ENCODE measurements at places on chromosomes 16 and 17. TPM values are rescaled to one million over a fixed set of nuclear protein-coding genes. Genes with fewer than 3 reads are reported as not detected.

GRCh38 chr17:10042589-10043244 lies 137.6 kb upstream of the RCVRN start:
- DNase-seq: no peak
- no peaks in the 10 kb centered on the region for H3K27me3 ChIP-seq
- no peaks in the 10 kb centered on the region for H3K36me3 ChIP-seq
- H3K4me1 ChIP-seq: no peaks in the 10 kb centered on the region
- no peak overlapping the region for H3K4me3 ChIP-seq

DNA sequence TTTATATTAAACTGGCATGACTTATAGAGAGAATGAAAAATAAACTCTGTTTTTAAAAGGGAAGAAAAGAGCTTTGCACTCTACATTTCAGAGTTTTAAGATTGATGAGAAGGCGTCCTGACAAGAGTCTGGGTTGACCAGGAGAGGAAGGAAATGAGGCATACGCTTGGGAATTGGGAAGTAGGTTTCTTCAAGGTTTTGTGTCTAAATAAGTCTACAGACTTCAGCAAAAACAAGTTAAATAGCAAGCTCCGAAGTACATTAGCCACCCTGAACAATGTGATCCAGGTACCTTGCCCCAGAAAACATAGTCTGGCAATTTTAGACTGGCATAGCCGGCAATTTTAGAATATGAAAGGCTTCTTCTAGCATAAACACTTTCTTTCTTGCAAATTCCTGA lies 28.5 kb upstream of the CCDC182 start:
- no peak for DNase-seq
- H3K27ac ChIP-seq: no peak overlapping the region
- H3K4me3 ChIP-seq: no peak overlapping the region
- H3K4me1 ChIP-seq: no peaks in the 10 kb centered on the region

DNA sequence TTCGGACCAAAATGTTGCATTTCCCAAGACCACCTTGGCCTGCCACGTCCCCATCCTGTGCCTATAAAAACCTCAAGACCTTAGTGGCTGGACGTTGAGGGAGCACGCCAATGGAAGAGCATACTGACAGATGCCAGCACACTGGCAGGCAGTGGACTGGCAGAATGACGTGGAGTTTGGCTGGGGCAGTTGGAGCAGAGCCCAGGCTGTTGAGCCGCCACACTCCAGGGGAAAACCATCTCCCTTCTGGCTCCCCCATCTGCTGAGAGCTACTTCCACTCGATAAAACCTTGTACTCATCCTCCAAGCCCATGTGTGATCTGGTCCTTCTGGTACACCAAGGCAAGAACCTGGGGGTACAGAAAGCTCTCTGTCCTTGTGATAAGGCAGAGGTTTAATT lies 494.1 kb downstream of the CDH11 start:
- no peak overlapping the region for H3K4me3 ChIP-seq
- H3K36me3 ChIP-seq: no peaks in the 10 kb centered on the region
- DNase-seq: no peak
- no peaks in the 10 kb centered on the region for H3K27me3 ChIP-seq

LSM12 gene
- total RNA-seq: 32.9 TPM

WFDC1 gene
- 9.7 TPM for total RNA-seq

- H3K27ac ChIP-seq: no peak overlapping the region
- no peak for DNase-seq
- no peaks in the 10 kb centered on the region for H3K27me3 ChIP-seq
These were observed 6.9 kb downstream of the MYO19 start for GRCh38 chr17:36527621-36528250.

GRCh38 chr17:79027925-79028491 lies 4.0 kb downstream of the C1QTNF1 start:
- H3K27me3 ChIP-seq: peaks cover 5% of the 10 kb centered on the region
- peak; percentile 76 for DNase-seq

GRCh38 chr17:32870969-32871368 lies 6.0 kb downstream of the MYO1D start:
- peak overlapping the region; percentile 28 for H3K27ac ChIP-seq
- no peaks in the 10 kb centered on the region for H3K36me3 ChIP-seq
- DNase-seq: no peak
- peaks cover 18% of the 10 kb centered on the region for H3K4me1 ChIP-seq

DNA sequence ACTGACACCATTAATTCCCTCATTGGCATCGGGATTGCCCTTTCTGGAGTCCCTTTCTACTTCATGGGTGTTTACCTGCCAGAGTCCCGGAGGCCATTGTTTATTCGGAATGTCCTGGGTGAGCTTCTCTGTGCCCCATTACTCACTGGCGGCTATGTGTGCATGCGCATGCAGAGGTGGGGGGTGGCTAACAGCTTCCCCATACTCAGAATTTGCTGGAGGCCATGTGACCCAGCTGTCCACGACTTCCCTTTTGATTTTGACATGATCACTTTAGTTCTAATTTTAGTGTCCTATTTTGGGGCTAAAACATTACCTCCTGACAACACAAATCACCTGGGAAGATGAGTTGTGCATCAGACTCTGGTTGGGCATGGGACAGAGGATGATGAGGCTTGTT lies 14.1 kb downstream of the SLC7A6OS start:
- no peaks in the 10 kb centered on the region for H3K27me3 ChIP-seq
- H3K36me3 ChIP-seq: peaks cover 18% of the 10 kb centered on the region
- H3K27ac ChIP-seq: no peak overlapping the region
- DNase-seq: no peak

DNA sequence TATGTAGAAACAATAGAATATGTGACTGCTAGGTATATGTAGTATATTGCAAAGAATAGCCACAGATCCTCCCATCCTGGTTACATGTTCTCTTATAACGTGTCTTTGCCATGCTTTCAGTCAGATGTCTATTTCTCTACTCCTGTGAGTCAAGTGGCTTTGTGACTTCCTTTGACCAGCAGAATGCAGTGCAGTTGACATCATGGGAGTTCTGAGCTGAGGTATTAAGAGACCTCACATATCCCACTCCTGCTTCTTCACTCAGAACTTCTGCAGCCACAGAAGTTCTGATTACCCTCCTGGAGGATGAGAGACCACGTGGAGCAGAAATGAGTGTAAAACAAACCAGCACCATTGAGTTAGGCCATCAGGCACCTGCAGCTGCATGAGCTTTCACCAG lies 222.5 kb downstream of the PRKCA start:
- no peaks in the 10 kb centered on the region for H3K27me3 ChIP-seq
- H3K4me1 ChIP-seq: no peaks in the 10 kb centered on the region
- no peaks in the 10 kb centered on the region for H3K36me3 ChIP-seq
- DNase-seq: no peak
- no peak overlapping the region for H3K27ac ChIP-seq

CBX1 gene
- total RNA-seq: 27.7 TPM

DNA sequence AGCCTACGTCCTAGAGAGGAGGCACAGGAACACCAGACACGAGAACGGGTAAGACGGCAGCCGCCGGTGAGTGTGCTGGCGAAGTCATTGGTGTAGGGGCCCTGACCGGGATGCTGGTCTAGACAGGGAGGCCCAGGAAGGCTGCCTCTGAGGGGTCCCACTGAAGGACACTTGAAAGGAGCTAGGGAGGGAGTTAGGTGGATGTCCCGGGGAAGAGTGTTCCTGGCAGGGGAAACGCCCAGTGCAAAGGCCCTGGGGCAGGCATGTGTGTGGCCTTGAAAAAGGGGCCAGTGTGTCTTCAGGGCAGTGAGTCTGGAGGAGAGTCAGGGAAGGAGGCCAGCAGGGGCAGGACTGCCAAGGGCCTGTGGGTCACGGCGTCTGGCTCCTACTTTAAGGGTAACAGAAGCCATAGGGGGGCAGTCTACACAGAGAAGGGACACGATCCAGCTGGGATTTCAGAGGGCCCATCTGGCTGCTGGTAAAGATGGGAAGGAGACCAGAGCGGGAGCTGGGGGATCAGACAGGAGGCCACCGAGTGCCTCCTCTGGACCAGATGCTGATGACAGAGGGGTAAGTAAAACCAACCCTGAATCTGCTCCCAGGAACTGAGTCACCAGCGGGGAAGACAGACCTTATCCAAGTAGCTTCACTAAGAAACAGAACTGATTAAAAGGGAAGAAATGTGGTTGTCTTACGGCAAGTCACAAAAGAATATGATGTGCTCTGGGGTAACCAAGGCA lies 115.9 kb downstream of the LITAF start:
- no peak overlapping the region for H3K27ac ChIP-seq
- H3K36me3 ChIP-seq: no peaks in the 10 kb centered on the region
- H3K4me1 ChIP-seq: no peaks in the 10 kb centered on the region
- DNase-seq: no peak
- no peaks in the 10 kb centered on the region for H3K27me3 ChIP-seq

DNA sequence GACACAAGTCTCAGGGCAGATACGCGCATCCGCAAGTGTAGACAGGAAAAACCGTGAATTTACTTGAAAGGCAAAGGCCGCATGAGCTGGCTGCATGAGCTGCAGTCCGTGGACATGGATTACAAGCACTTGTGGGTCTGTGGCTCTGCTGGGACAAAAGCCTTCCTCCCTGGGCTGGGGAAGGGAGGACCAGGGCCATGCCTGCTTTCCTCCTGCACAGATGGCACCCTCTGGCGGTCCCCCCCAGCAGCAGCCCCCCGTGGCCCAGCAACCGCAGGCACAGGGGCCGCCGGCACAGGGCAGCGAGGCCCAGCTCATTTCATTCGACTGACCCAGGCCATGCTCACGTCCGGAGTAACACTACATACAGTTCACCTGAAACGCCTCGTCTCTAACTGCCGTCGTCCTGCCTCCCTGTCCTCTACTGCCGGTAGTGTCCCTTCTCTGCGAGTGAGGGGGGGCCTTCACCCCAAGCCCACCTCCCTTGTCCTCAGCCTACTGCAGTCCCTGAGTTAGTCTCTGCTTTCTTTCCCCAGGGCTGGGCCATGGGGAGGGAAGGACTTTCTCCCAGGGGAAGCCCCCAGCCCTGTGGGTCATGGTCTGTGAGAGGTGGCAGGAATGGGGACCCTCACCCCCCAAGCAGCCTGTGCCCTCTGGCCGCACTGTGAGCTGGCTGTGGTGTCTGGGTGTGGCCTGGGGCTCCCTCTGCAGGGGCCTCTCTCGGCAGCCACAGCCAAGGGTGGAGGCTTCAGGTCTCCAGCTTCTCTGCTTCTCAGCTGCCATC lies 1.7 kb upstream of the MRPL12 start:
- no peaks in the 10 kb centered on the region for H3K27me3 ChIP-seq
- peaks cover 32% of the 10 kb centered on the region for H3K4me1 ChIP-seq
- DNase-seq: peak; percentile 64

DNA sequence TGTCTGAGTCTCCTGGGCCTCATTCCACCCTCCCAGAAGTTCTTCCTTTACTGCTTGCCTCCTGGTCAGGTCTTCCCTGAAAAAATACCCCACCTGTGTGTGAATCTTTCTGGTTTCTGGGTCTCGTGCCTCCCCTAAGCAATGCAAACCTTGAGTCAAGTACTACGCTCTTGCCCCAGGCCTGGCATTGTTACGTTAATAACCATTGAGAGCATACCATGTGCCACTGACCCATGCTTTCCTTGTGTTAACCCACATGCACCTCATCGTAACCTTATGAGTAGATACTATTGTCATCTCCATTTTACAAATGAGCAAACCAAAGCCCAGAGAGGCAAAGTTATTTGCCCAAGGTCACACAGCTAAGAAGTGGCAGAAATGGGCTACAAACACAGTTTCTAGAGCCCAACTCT lies 25.4 kb upstream of the TOB1 start:
- H3K27me3 ChIP-seq: no peaks in the 10 kb centered on the region
- no peaks in the 10 kb centered on the region for H3K4me1 ChIP-seq
- H3K27ac ChIP-seq: no peak overlapping the region
- H3K4me3 ChIP-seq: no peak overlapping the region

- H3K4me3 ChIP-seq: no peak overlapping the region
- no peaks in the 10 kb centered on the region for H3K36me3 ChIP-seq
- H3K27me3 ChIP-seq: no peaks in the 10 kb centered on the region
- peaks cover 9% of the 10 kb centered on the region for H3K4me1 ChIP-seq
- DNase-seq: no peak
These were observed 5.2 kb upstream of the CMTM2 start for GRCh38 chr16:66574081-66574480.

DNA sequence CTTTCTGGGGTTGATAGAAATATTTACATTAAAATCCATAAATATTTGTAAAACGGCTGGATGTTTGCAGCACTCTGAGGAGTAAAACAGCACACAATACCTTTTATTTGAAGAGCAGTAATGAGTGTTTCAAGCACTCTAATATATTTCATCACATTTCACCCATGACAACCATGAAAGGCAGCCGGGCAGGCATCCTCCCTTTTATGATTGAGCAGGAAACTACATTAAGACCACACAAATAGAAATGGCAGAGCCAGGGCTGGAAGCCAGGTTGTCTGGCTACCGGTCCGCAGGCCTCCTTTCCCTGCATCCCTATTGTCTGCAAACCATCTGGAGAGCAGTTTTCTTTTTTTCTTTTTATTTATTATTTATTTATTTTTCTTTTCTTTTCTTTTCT lies 23.1 kb upstream of the GPRC5C start:
- H3K36me3 ChIP-seq: no peaks in the 10 kb centered on the region
- no peak overlapping the region for H3K4me3 ChIP-seq
- no peak overlapping the region for H3K27ac ChIP-seq
- peak; percentile 74 for DNase-seq
- no peaks in the 10 kb centered on the region for H3K4me1 ChIP-seq
- no peaks in the 10 kb centered on the region for H3K27me3 ChIP-seq

GRCh38 chr16:84277244-84277823 lies 17.3 kb upstream of the WFDC1 start:
- H3K27ac ChIP-seq: no peak overlapping the region
- peak; percentile 82 for DNase-seq
- H3K27me3 ChIP-seq: no peaks in the 10 kb centered on the region

- peaks cover 24% of the 10 kb centered on the region for H3K4me1 ChIP-seq
These were observed 25.7 kb downstream of the CIBAR2 start for GRCh38 chr16:85086347-85087291.

- DNase-seq: no peak
- H3K27ac ChIP-seq: no peak overlapping the region
- H3K4me1 ChIP-seq: peaks cover 20% of the 10 kb centered on the region
- no peak overlapping the region for H3K4me3 ChIP-seq
- peaks cover 2% of the 10 kb centered on the region for H3K36me3 ChIP-seq
These were observed 2.6 kb upstream of the TMEM219 start for GRCh38 chr16:29959293-29959692.

GRCh38 chr17:34663714-34664113 lies 84.3 kb downstream of the TMEM132E start:
- H3K4me3 ChIP-seq: no peak overlapping the region
- H3K36me3 ChIP-seq: no peaks in the 10 kb centered on the region
- H3K27me3 ChIP-seq: no peaks in the 10 kb centered on the region
- no peaks in the 10 kb centered on the region for H3K4me1 ChIP-seq

Measured in upper lobe of left lung (tissue), 6 donors.